ENCODE measurements at places on chromosomes 6 and 20.

GRCh38 chr6:165986914-165987482 lies 180.7 kb downstream of the TBXT start:
- peak; percentile 50 for DNase-seq

- DNase-seq: no peak
Observed at GRCh38 chr6:137938770-137939379, 71.8 kb downstream of the TNFAIP3 start.

DNA sequence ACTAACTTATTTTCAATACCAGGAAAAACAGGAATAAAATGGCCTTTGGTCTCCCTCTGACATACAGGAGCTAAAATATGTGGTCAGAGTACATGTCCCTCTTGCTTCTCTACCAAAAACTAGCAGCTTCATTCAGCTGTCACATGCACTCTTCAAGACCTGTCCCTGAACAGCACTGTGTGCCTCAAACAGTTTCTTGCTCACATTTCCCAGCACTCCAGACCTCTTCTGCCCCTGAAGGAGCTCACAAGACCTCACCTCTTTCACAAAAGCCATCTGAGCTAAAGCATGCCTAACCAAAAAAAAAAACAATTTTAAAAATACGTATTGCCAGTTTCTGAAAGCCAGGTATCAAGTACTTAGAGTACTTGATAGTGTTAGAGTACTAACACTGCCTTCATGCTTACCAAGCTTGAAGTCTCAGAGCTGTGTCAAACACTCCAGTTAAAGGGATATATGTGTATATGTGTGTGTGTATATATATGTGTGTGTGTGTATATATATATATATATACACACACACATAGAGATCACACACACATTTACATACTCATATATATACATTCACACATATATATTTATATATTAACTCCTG lies 148.3 kb upstream of the POU3F2 start:
- DNase-seq: no peak

DNA sequence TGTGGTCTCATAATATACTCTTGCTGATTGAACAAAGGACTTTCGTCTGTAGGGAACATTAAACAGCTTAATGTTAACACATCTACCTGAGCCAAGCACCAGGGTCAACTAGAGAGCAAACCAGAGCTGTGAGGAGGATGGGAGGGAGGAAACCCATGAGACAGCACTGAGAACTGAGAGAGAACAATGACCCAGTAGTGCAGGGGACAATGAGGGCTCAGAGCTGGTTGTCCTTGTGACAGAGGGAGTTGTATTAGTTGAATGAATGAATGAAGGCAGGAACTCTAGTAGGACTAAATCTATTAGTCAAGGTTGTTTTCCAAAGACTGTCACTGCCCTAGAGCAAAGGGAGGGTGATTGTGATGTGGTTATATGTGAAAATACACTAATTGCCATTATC lies 28.2 kb upstream of the GSTA4 start:
- no peak for DNase-seq

DNA sequence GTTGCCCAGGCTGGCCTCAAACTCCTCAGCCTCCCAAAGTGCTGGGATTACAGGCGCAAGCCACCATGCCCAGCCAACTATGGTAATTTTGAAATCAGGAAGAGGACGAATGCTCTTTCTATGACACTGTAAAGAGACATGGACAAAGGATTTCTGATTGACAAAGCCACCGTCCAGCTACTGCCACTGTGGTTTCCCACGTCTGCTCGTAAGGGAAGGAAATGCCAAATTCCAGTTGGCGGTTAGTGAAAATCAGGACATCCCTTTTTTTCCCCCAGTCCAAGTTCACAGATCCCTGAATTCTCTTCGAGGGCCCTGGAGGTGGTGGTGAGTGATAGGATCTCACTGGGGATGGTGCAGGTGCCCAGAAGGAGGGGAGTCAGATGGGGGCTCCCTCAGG lies 31.2 kb downstream of the SNAI1 start:
- DNase-seq: no peak

DNA sequence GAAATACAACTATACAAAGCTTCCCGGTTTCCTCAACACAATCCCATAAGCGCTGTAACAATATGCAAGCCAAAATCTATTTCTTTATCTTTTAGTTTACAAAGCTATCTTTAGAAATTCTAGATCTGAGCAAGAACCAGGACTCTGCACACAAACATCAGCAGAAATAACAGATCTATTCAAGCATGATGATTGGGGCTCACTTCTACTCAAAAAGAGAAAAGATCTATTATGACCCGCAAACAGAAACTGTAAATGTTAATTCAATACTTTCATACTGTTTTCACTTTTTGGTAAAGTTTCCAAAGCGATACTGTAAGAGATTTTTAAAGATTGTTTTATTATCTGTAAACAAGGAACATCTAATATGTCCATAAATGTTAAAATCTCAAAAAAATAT lies 86.6 kb downstream of the SESN1 start:
- DNase-seq: no peak

- no peak for DNase-seq
Observed at GRCh38 chr20:46367234-46367633, 39.2 kb downstream of the ELMO2 start.

GRCh38 chr20:49483018-49483695 lies 689 bp upstream of the KCNB1 start:
- DNase-seq: no peak
